Common myeloid progenitor, CD34-positive (primary cell): ENCODE measurements at places on chromosomes 4 and X.
A peak's percentile ranks its signal among the peaks of the same experiment; 100 is the strongest.

DNA sequence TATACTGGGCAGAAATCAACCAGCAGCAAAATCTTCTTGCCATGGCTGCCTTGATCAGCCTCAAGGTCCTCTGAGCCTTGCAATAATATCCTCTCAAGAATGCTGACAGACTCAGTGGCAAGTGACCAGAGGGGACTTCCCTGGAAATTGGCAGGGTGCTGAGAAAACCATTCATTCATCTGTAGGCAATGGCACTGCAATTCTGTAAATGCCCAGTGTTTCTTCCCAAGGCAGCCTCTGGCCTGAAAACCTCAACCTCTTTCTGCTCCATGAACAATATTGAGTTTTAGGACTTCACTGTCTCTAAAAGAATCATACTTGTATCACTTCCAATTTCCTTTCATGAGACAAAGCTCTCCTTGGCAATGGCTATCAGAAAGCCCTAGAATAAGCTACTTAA lies 754.3 kb upstream of the TENM3 start:
- DNase-seq: no peak

- no peak for DNase-seq
Measured at GRCh38 chrX:84933956-84934556, 69.6 kb upstream of the APOOL start.

GRCh38 chr4:20754036-20754435 lies 53.8 kb downstream of the PACRGL start:
- DNase-seq: no peak

- no peak for DNase-seq
Measured at GRCh38 chr4:142316025-142316424, 530.1 kb downstream of the INPP4B start.

- no peak for DNase-seq
Measured at GRCh38 chr4:128979934-128980333, 113.4 kb downstream of the SCLT1 start.

GRCh38 chr4:120327276-120327675 lies 260.6 kb upstream of the MAD2L1 start:
- DNase-seq: no peak

- DNase-seq: no peak
Measured at GRCh38 chr4:2685541-2685940, 70.6 kb downstream of the TNIP2 start.

DNA sequence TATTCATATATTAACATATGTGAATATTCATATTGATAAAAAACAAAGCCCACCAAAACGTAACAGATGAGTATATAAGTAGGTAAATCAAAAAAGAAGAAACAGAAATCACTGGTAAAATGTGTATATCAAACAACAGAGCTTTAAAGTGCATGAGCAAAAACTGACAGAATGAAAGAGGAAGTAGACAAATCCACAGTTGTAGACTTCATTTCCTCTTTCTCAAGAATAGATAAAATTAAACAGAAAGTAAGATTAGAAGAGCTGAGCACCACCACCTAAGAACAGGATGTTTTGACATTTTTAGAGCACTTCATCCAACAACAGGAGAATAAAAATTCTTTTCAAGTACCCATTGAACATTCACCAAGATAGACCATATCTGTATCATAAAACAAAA lies 64.6 kb downstream of the CNKSR2 start:
- DNase-seq: peak; percentile 84

GRCh38 chr4:99591757-99592156 lies 17.1 kb downstream of the MTTP start:
- DNase-seq: no peak

GRCh38 chrX:78665342-78665741 lies 6.2 kb upstream of the RTL3 start:
- DNase-seq: no peak

DNA sequence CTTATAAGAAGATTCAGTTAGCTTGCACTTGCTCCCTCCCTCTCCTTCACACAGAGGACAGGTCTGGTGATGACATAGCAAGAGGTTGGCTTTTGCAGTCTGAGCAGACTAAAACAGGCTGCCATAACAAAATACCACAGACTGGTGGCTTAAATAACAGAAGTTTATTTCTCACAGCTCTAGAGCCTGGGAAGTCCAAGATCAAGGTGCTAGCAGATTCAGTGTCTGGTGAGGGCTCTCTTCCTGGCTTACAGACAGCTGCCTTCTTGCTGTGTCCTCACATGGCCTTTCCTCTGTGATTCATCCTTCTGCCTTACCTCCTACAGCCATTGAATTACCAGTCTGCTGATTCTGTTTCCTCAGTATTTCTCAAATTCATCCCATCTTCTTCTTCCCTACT lies 13.1 kb downstream of the RP2 start:
- DNase-seq: no peak

GRCh38 chrX:15511563-15511962 lies 11.0 kb downstream of the BMX start:
- DNase-seq: no peak

GRCh38 chr4:118821590-118822293 lies 14.2 kb downstream of the SEC24D start:
- DNase-seq: no peak

DNA sequence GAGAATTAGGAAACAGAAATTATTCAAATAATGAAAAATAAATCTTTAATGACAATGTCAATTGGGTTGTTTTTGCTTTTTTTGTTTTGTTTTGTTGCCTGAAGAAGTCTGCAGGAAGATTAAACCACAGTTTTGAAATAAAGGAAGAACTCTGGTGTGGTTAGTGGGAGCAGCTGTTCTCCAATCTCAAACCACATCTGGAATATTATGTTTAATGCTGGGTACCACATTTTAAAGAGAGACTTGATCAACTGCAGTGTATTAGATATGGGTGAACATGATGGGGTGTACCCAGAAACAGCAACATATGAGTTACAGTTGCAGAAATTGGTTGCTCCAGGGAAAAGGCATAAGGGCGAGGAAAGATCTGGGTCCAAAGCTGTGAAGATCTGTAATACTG lies 171.2 kb upstream of the RPL34 start:
- peak; percentile 86 for DNase-seq

- DNase-seq: no peak
Measured at GRCh38 chr4:87601361-87601760, 7.0 kb upstream of the DSPP start.

GRCh38 chrX:150405006-150405405 lies 41.9 kb downstream of the MAMLD1 start:
- DNase-seq: no peak

DNA sequence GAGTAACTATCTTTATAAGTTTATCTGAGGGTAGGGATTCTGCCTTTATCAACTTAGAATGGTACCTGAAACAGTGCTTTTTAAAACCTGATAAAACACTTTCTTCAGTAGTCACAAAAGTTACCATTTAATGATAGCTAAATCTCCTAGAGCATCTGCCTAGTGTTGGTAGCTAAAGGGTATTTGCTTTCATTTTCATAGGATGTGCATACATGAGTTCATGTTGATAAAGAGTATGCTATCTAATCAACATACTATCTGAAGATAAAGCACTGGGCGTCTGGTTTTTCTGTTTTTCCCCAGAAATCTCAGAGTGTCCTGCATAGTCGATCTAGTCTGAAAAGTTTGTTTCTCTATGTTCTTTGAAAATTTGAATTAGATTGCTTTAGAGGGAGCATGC lies 75.1 kb downstream of the ADGRL3 start:
- DNase-seq: no peak

DNA sequence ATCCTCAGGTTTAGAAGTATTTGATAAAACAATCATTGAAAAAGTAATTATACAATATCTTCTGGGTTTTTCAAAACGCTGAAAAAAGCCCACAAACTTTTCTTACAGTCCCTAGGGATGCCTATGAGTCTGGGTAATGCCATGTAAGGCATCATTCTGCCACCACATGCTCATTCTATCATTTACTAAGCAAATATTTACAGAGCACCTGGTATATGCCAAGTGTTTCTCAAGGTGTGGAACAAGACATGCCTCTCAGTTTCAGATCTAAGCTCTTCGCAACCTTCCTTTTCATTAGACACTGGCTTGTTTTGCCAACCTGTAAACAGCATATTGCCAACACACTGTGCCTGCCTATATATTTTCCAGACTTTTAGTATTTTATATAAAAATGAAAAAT lies 17.7 kb downstream of the MID1 start:
- DNase-seq: no peak

- DNase-seq: no peak
Measured at GRCh38 chr4:157444014-157444413, 223.5 kb downstream of the GRIA2 start.

- peak; percentile 39 for DNase-seq
Measured at GRCh38 chrX:56788717-56789122, 59.7 kb downstream of the NBDY start.

- DNase-seq: peak; percentile 96
Measured at GRCh38 chr4:1579901-1580691, 104.0 kb downstream of the FAM53A start.

- no peak for DNase-seq
Measured at GRCh38 chr4:169117591-169118081, 107.6 kb upstream of the CBR4 start.

DNA sequence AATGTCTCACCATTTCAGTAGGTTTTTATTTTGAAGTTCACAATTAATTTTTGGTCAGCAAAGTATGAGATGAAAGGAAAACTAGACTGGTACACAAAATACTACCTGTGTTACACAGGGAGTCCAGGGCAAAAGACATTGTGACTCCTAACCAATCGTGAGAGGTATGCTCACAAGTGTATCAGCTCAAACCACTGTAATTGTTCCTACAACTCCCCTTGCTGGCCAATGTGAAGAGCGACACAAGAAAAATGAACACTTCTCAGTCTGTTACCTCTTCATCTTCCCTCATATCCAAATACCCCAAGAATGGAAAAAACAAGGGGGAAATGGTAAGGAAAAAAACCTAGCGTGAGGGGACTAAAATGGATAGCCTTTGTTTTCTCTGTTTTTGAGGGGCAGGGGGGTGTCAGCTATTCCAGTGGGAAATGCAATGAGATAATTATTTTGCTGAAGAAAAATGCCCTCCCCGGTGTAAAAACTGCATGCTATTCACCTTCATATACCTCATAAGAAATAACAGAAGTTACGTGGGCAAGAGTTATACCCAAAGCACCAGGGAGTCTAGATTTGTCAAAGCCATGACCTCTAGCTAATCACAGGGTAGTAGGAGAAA lies 30.6 kb upstream of the NSUN7 start:
- peak; percentile 60 for DNase-seq

DNA sequence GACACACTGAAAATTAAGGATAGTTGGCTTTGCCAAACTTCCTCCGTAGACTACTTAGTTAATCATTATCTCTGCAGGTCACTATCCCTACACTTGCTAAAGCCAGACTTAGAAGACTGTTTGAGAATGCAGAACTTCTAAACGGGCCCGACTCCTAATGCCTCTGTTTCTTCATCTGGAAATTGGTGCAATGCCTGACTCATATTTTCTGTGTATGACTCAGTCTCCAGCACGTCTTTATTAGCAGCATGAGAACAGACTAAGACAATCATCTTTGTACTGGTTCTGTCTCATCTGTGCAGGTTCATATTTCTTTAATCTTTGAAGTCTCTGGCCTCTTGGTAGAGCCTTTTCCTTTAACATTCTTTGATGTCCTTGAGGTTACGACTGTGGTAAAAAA lies 411.9 kb upstream of the ACTRT1 start:
- DNase-seq: no peak

DNA sequence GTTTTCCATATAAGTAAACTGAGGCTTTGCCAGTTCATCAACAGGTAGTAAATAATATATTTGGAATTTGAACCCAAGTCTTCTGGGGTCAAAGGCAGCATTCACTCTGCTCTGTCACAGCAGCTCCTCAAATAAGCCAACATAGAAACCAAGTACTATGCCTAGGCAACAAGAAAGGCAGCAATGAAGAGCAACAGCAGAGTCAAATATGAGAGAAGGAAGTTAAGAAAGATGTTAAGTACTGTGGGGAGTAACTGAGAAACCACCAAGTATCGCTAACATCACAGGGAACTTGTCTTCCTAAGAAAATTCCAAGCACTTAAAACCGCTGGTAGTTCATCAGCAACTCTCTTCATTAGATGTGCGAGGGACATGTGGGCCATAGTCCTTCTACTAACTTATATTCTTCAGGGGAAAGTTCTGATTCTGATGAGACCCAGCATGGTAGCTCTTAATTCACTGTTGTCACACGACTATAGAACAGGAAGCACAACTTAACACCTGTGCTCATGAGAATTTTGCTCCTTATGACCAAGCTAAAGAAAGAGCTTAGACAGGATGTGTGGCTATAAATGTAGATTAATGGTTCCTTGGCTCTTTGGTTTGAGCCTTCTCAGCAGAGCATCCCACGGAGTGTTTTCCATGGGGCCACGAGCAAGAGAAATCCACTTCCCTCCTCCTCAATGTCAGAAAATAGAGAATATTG lies 107.8 kb downstream of the AR start:
- no peak for DNase-seq

- DNase-seq: no peak
Measured at GRCh38 chr4:912548-913279, 19.4 kb downstream of the GAK start.

- no peak for DNase-seq
Measured at GRCh38 chr4:186607490-186607889, 52.1 kb upstream of the MTNR1A start.

GRCh38 chrX:155094468-155095061 lies 23.3 kb downstream of the BRCC3 start:
- peak; percentile 35 for DNase-seq

DNA sequence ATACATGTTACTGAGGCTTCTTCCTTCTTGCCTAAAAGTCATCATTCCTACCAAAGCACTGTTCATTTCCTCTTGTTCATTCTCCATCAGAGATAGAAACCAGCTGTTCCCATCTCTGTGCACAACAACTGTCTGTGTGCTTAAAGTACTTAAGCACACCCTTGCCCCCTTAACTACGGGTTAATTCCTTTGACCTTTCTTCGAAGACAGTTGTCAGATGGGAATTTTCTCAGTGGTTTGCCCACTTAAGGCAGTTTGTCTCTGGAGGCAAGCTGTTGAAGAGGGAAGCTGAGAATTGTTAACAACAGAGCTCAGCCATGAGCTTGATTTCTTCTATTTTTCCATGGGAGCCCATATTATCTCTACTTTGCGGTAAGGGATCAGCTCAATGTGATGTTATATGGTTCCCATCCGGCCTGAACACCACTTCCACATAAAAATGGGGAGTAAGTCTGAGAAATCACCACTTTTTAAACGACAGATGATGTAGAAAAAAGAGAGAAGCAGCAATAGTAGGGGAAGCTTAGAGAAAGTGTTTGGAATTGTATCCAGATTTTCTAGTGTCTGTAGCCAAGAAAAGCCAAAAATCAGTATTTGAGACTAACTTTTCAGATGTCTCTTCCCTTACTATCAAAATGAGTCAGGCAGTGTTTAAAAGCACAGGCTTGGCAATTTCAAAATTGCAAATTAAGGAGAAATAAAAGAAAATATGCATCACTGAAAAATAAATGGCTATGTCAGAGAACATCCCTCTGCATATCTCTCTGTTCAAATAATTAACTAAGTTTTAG lies 194.4 kb downstream of the SLIT2 start:
- DNase-seq: no peak

- no peak for DNase-seq
Measured at GRCh38 chr4:24241511-24241910, 342.8 kb downstream of the DHX15 start.

- no peak for DNase-seq
Measured at GRCh38 chr4:148412460-148412994, 29.7 kb downstream of the NR3C2 start.

GRCh38 chrX:45668686-45669443 lies 468.2 kb upstream of the DIPK2B start:
- no peak for DNase-seq

GRCh38 chr4:146379744-146380143 lies 142.0 kb downstream of the SLC10A7 start:
- DNase-seq: no peak

- no peak for DNase-seq
Measured at GRCh38 chrX:33721927-33722326, 410.2 kb downstream of the FAM47A start.

- DNase-seq: peak; percentile 78
Measured at GRCh38 chr4:25861280-25861950, 1.4 kb downstream of the SEL1L3 start.
